ENCODE measurements at places on chromosomes 7 and 10.

DNA sequence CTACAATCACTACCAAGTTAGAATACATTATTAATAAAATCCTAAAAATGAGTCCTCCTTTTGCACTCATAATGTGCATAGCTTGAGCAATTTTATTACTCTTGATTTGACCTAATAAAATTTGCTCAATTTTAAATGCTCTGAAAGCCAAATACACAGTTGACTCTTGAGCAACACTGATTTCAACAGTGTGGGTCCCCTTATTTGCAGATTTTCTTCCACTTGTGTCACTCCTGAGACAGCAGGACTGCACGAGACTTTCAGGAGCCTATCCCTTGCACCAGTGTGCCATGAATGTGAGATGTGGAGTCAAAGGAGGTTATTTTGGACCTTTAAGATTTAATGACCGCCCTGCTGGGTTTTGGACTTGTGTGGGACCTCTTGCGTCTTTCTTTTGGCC, 23.2 kb downstream of the RNF216 start:
- no peak for DNase-seq

DNA sequence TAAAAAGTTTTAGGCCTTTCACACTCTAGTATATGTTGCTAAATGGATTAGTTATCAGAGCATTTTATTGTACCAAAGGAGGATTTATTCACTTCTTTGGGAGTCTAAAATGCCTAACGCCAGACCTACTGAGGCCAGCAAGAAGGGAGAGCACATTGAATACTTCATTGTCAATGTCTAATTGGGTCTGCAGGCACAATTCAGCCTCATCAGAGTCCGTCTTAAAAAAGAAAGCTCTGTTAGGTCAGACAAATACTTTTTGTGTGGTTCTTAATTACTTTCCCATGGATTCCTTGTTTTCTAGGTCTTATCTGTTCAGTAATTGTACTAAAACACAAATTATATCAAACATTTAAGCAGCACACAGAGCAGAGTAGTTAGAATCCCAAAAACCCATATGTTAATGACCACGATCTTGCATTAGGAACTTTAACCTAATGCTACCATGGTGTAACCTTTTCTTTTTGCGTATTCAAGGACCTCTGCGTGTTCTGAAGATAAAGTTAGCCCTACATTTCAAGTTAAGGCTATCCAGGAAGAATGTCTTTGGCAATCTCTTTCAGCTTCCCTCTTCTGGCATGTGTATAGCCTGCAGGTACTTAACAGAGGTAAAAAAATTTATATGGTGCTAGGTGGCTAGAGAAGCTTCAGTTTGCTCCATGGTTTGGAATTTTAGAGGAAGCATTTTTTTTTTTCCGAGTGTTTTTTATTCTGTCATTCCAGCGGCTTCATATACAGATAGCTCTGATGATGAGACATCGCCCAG, 45.7 kb upstream of the STRIP2 start:
- no peak for DNase-seq

DNA sequence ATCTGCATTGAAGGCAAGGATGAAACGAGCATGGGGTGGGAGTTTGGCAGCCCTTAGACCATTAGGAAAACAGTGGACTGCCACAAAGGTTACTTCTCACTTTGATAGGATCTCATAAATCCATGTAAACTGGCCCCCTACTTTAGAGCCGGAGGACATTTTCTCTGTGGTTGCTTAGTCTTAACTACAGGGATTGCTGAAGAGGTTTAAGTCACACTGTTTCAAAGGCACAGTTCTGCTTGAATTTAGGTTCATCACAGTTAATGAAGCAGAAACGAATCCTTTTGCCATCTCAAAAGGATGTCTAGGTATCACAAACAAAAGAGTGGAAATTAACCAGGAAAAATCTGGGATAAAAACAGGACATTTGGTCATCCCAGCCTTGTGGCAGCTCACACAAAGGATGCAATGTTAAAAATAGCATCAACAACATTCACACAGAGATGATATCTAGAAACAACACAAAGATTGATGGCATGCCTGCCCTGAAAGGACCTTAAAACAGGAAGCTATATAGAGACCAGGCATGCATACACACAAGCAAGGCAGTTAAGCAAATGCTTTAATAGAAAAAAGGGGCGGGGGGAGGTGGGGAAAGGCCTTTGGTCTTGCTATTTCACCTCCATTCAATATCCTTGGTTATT, 74.0 kb downstream of the DOCK4 start:
- peak; percentile 12 for DNase-seq

GRCh38 chr7:80135309-80136104, 876 bp downstream of the GNAI1 start:
- DNase-seq = peak; percentile 27

DNA sequence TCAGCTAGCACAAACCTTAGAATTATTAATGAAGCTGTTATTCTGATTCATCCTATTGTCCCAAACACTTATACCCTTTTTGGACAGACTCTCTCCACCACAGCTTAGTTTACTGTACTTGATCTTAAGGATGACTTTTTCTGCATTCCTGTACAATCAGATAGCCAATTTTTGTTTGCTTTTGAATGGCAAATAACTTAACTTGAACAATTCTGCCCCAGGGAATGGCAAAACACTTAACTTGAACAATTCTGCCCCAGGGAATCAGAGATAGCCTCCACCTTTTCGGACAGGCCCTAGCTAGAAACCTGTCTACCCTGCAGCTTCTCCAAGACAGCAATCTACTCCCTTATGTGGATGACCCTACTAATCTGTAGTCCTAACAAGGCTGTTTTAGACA, 668.0 kb upstream of the LRRTM3 start:
- DNase-seq = no peak

- DNase-seq = peak; percentile 27
These were observed 356.5 kb upstream of the KLF6 start for GRCh38 chr10:4141471-4141870.

DNA sequence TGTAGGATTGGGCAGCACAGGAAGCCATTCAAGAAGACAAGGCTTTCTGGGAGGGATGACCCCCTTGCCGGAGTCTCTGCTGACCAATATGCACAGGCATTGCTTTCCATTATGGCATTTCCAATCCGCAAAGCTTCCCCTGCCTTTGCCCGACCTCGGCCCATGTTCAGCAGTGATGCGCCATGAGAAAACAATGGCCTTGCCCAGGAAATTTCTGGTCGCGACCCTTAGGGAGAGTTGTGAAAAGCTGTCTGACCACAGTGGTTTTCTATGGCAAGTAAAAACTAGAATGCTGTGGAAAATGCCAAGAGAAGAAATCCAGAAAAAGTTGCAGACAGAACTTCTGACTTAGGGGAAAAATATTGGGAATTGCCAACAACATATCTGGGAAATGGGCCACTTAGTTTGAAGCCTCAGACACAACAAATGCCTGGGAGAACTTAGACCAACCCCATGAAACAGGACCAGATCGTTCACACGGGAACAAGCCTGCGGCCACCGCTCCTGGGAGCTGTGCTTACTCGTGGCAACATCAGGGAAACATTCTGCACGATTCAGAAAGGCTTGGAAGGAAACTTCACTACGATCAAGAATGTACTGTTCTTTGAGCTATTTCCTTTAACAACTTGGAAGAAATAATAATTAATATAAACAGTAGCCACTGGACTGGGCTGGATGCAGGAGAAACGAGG, 512.4 kb downstream of the TNS3 start:
- no peak for DNase-seq

DNA sequence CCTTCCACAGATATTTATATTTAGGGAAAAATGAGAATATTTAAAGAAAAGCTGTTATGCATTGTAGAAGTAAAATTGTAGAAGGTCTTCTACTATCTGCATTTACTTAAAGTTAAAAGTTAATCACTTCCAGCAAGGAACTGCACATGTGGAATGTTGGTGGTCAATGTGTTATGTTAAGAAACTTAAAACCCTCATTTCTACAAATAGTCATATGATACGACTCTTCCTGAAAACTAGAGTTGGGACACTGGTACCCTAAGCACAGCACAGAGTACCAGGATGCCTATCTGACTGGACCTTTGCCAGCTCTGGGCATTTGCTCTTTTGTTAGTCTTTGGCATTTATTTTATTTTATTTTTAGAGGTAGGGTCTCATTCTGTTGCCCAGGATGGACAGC, 524.2 kb upstream of the GALNT17 start:
- DNase-seq = peak; percentile 38

DNA sequence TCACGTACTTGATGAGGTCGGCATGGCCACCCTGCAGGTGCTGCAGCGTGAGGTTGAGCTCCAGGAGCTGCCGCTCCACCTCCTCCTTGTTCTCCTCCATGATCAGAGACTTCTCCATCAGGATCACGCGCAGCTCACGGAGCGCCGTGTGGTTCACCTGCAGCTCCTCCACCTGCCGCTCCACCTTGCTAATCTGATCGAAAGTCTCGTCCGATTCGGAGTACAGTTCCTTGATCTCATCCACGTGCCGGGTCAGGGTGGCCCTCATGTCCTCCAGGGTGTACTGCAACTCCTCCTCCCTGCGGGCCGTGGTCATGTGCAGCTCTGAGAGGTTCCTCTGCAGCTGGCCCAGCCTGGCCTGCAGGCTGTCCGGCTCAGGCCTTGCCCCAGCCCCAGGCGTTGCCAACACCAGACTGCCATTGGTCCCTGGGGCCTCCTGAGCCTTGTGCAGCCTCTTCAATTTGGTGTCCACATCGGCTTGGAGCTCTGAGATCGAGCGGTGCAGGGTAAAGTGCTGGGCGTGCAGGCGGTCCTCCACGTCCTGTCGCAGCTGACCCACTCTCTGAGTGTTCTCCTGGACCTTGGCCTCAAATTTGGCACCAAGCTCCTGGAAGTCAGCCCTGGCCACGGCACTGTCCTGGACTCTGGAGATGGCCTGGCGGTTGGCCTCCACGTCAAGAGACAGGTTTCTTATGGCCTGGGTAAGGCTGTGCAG, 13.9 kb downstream of the MMRN2 start:
- no peak for DNase-seq

Data from fibroblast of skin of back (primary cell).